ENCODE measurements at places on chromosomes 5 and 9. TPM values are rescaled to one million over a fixed set of nuclear protein-coding genes. Genes with fewer than 3 reads are reported as not detected.

- no peak for DNase-seq
Measured at GRCh38 chr9:84828046-84828445, 158.5 kb downstream of the NTRK2 start.

IFNK gene
- polyA plus RNA-seq, result 0.52 TPM

DNA sequence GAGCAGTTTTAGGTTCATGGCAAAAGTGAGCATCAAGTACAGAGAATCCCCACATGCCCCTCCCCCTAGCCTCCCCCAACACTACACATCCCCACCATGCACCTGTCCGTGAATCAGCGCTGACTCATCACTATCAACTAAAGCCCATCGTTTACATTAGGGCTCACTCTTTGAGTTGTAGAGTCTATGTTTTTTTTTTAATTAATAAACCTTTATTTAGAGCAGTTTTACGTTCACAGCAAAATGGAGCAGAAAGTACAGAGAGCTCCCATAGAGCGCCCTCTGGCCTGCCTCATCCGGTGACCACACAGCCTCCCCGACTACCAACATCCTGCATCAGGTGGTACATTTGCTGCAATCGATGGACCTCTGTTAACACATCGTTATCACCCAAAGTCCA is 47.9 kb upstream of the UNC5A start:
- DNase-seq, result no peak

DNA sequence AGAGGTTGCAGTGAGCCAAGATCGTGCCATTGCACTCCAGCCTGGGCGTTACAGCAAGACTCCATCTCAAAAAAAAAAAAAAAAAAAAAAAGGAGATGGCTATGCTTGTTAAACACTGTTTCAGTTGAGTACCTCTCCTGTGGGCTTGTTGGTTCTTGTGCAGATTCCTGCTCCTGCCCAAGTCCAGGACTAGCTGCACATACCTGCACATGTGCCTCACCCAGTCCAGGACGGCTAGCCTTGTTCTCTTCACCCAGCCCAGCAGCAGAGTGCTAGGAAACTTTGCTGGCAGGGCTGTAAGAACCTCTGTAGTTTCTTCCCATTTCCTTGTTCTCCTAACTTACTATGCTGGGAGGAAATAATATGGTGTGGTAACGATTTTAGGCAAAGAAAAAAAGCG is 234.1 kb upstream of the DMRT1 start:
- DNase-seq, result no peak

TPPP gene
- polyA plus RNA-seq, result 0.64 TPM

GRCh38 chr5:6525910-6526309 is 77.3 kb downstream of the UBE2QL1 start:
- DNase-seq, result no peak

ANKRD18B gene
- polyA plus RNA-seq, result 2.5 TPM

- no peak for DNase-seq
Measured at GRCh38 chr9:127448112-127448805, 2.9 kb downstream of the RPL12 start.

- no peak for DNase-seq
Measured at GRCh38 chr9:33452828-33453271, 5.5 kb upstream of the AQP3 start.

DNA sequence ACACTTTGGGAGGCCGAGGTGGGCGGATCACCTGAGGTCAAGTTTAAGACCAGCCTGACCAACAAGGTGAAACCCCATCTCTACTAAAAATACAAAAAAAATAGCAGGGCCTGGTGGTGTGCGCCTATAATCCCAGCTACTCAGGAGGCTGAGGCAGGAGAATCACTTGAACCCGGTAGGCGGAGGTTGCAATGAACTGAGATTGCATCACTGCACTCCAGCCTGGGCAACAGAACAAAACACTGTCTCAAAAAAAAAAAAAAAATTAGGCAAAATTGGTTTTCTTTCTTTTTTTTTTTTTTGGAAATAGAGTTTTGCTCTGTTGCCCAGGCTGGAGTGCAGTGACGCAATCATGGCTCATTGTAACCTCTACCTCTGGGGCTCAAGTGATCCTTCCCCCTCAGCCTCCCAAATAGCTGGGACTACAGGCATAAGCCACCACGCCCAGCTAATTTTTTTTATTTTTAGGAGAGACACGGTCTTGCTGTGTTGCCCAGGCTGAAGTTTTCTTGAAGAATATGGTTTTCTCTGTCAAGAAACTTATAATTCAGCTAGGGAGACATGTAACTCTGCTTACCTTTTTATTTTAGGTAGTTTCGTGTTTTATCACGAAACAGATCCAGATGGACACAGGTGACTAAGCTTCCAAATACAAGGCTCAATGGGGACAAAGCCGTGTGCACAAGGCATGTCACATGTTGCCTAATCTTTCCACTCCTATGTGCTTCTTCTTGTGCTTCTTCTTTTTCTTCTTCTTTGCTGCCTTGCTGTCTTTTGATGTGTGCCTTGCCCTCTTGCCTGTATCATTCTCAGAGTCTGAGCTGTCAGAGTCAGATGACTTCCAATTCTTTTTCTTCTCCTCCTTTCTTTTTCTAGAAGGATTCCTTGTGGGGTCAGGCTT is 14.3 kb downstream of the TTC1 start:
- no peak for DNase-seq

DNA sequence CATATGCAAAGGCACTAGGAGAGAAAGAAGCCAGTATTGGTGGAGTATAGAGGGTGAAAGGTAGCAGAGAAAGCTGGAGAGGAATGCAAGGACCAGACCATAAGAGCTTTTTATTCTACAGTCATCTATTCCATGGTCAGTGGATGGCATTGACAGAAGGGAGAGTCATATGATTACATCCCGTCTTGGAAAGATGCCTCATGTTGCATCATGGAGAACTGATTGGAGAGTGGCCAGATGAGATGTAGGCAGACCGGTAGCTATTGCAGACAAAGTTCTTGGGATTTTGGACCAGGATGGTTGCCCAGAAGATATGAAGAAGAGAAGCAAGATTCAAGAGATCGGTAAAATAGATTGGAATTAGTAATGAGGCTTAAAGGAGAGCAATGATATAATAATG is 260.7 kb downstream of the CHSY3 start:
- no peak for DNase-seq

- DNase-seq, result no peak
Measured at GRCh38 chr9:5719100-5719926, 90.4 kb downstream of the RIC1 start.

DNA sequence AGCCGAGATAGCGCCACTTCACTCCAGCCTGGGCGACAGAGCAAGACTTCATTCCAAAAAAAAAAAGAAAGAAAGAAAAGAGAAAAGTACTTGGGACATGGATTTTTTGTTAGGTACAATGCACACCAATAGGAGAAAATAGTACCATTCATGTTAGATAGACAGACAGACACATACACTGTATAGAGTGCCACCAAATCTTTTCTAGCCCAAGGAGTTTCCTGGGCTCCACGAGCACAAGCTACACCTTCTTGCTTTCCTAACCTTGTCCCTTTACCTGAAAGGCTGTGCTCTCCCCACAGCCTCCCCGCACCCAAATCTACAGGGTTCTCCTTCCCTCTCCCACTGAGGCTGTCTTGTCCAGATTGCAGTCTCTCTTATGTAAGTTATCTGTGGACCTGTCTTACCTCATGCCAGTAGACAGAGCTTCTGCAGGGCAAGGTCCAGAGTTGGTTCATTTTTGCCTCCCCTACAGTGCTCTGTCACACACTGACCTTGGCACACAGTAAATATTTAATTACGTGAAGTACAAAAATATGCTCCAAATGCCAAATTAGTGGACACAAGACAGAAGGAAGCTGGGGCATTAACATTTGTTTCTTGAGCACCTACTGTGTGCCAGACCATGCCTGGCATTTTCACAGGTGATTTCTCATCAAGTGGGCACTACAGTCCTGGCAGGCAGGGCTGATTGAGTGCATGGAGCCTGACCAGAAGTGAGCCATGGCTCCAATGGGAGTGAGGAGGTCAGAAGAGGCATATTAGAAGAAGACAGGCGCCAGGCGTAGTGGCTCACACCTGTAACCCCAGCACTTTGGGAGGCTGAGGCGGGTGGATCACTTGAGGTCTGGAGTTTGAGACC is 5.9 kb downstream of the ALAD start:
- DNase-seq, result no peak

CATSPER3 gene
- 1.3 TPM for polyA plus RNA-seq

- no peak for DNase-seq
Measured at GRCh38 chr9:70387663-70388062, 26.8 kb downstream of the KLF9 start.

- DNase-seq, result no peak
Measured at GRCh38 chr9:75242426-75242825, 154.1 kb downstream of the OSTF1 start.

- no peak for DNase-seq
Measured at GRCh38 chr9:131337131-131337848, 47.8 kb downstream of the PLPP7 start.

WDR31 gene
- 1.3 TPM for polyA plus RNA-seq

KLHL3 gene
- 5.0 TPM for polyA plus RNA-seq

GRCh38 chr5:6734243-6734700 is 21.0 kb downstream of the TENT4A start:
- DNase-seq, result no peak

AQP7 gene
- 1.3 TPM for polyA plus RNA-seq

GRCh38 chr5:98564836-98565235 is 208.6 kb upstream of the RGMB start:
- no peak for DNase-seq

GRCh38 chr5:10534561-10535530 is 29.0 kb upstream of the ANKRD33B start:
- no peak for DNase-seq

DNA sequence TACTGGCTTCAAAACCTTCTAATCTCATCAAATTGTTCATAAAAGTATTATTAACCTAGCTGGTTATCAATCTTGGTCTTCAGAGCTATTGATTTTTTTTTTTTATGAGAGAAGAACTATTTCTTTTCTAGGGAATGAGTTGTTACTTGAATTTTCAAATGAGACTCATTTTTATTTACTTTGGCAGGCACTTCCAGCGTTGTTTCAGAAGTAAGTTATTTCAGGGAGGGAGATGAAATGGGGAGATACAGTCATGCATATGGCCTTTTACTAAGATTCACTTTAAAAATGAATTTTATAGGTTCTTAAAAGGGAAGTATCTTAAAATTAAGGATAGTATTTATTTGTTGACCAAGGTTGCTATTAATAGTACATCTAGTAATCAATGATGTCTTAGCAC is 129.6 kb downstream of the IZUMO3 start:
- DNase-seq, result no peak

- no peak for DNase-seq
Measured at GRCh38 chr5:139660923-139661814, 13.0 kb downstream of the CXXC5 start.

DNA sequence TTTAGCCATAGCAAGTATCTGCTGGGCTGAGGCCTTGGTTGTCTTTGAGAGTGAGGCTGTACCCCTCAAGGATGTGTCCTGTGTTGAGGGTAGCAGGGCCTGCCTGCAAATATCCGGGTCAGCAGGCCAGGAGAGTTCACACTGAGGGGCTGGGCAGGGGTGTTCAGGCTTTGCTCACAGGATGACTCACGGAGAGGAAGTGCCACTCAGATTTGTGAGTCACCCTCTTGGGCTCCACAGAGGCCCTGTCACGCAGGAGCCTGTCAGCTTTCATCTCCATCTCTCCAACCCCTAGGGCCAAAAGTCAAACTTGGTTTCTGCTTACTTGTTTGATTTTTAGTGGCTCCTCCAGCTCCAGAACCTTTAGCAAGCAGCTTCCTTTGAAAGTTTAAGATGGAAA is 211.5 kb downstream of the SEC61B start:
- no peak for DNase-seq

SLC6A19 gene
- polyA plus RNA-seq, result 0.16 TPM

DNA sequence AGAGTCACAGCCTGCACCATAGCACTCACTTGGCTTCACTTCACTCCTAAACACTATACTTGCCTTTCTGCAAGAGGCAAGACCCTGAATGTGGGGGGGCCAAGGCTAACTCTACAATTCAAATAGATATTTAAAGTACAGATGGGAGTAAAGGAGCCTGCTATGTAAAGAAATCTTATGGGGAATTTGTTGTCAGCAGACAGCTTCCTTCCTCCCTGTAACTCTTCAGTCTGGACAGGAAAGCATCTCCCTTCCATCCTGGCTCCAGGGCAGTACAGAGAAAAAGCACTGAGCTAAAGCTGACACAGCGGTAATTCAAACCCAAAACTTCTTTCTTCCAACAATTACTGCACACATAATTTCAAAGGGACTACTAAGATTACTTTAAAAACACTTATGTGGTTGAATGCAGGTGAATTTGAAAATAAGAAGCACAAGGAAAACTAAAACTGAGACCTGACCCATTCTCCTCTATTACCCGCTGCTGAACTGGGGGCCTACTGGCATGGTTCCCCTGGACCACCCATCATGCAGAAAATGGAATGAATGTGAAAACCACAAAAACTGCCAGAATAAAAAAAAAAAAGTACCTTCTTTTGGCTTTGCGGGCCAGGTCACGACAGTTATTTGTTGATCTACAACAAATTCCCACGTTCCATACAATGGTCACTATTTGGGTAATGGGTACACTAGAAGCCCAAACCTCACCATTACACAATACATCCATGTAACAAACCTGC is 13.4 kb downstream of the VDAC1 start:
- DNase-seq, result no peak

- DNase-seq, result no peak
Measured at GRCh38 chr9:121860744-121861143, 209.3 kb downstream of the DAB2IP start.

RAD1 gene
- polyA plus RNA-seq, result 15.8 TPM

PPP1R2B gene
- polyA plus RNA-seq, result 0.07 TPM

GABRA6 gene
- not detected for polyA plus RNA-seq

GRCh38 chr5:73496984-73497457 is 1.2 kb upstream of the BTF3 start:
- DNase-seq, result no peak

- no peak for DNase-seq
Measured at GRCh38 chr9:76369583-76369982, 24.6 kb downstream of the RFK start.
